Myocyte (in vitro differentiated cells): ENCODE measurements at places on chromosomes 11 and 22. TPM values are rescaled to one million over a fixed set of nuclear protein-coding genes. Genes with fewer than 3 reads are reported as not detected.

Gene OR51B5
- total RNA-seq: 0.21 and 0.29 TPM in 2 replicates

Gene SPDYC
- total RNA-seq: not detected in 2 replicates

Gene HPS4
- total RNA-seq: 21.7 and 28.9 TPM in 2 replicates

Gene PYGM
- total RNA-seq: 23.5 and 24.9 TPM in 2 replicates

Gene CTSF
- total RNA-seq: 52.8 and 73.8 TPM in 2 replicates

Gene RCOR2
- 0.53 and 0.57 TPM in 2 replicates for total RNA-seq

Gene MS4A6E
- not detected in 2 replicates for total RNA-seq

Gene VWCE
- total RNA-seq: 2.1 and 2.7 TPM in 2 replicates
